ENCODE measurements at places on chromosomes 6 and 20.

GRCh38 chr20:45358282-45359068 lies 4.5 kb upstream of the SYS1 start:
- H3K4me3 ChIP-seq = no peak overlapping the region
- H3K4me1 ChIP-seq = peaks cover 58% of the 10 kb centered on the region

DNA sequence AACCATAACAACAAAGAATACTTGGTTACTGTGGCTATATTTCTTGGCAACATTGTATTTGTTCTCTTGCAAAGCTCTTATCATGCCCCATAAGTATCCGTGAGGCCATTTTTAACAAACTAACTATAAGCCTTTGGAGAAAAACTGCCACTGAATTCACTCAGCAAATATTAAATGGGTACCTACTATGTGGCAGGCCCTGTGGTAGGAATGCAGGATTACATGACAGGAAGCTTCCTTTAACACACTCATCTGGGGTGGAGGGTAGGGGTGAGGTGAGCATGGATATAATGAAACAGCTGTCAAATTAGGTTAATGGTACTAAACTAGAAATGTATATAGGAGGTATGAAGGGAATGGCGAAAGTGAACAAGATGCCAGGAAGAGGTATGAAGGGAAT lies 504.8 kb downstream of the MEI4 start:
- H3K27ac ChIP-seq = no peak overlapping the region
- no peak for DNase-seq
- no peaks in the 10 kb centered on the region for H3K4me1 ChIP-seq
- H3K4me3 ChIP-seq = no peak overlapping the region

DNA sequence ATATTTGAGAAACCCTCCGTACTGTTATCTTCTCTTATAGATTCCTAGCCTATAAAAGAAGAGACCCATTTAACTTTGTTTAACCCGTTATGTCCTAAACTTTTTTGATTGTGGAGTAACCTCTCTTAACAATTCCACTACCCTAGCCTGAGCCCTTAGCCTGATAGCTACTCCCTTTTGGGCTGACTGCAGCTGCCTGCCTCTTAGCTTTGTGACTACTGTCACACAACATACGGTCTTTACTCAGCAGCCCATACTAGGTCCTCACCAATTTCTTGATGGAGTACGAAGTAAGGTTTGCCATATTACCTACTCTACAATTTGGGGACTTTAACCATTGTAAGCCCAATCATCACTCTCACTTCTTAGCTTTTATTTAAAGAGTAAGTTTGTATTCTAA lies 72.7 kb downstream of the QRSL1 start:
- no peaks in the 10 kb centered on the region for H3K36me3 ChIP-seq
- H3K27me3 ChIP-seq = peaks cover 26% of the 10 kb centered on the region
- DNase-seq = no peak
- H3K4me3 ChIP-seq = no peak overlapping the region
- no peak overlapping the region for H3K27ac ChIP-seq

DNA sequence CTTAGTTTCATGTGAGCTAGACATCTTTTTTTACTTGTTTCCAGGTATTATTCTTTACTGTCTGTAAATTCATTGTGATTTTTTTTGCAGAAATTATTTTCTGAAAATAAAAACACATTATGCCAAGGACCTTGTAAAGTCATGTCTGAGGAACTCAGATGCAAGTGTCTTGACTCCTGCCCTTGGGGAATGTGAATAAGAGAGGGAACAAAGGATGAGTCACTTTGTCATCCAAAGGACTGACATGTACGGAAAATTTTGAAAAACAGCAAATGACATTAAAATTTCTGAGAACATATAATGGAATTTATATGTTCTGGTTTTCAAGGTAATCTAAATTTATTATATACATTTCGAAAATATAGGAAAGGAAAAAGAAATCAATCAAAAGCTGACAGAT lies 660.4 kb downstream of the CD109 start:
- no peaks in the 10 kb centered on the region for H3K27me3 ChIP-seq
- no peaks in the 10 kb centered on the region for H3K4me1 ChIP-seq
- no peak for DNase-seq

DNA sequence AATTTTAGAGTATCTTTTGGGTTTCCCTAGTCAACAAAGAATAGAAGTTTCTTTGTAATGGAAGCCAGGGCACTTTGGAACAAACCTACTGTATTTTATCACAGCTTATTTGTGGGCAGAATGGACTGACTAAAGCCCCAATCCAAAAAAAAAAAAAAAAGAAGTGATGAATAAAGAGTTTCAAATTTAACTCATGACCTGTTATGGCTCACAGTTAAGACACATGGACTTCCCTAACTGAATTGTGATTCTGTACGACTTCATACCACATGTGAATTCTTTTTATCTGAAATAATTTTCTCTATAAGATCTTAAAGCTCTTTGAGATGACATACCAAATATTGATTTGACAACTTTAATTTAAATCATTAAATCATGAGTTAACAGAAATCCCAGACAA lies 77.2 kb downstream of the FILIP1 start:
- H3K36me3 ChIP-seq = no peaks in the 10 kb centered on the region
- no peak overlapping the region for H3K4me3 ChIP-seq
- no peak overlapping the region for H3K27ac ChIP-seq
- DNase-seq = no peak
- H3K27me3 ChIP-seq = peaks cover 4% of the 10 kb centered on the region
- H3K4me1 ChIP-seq = no peaks in the 10 kb centered on the region

DNA sequence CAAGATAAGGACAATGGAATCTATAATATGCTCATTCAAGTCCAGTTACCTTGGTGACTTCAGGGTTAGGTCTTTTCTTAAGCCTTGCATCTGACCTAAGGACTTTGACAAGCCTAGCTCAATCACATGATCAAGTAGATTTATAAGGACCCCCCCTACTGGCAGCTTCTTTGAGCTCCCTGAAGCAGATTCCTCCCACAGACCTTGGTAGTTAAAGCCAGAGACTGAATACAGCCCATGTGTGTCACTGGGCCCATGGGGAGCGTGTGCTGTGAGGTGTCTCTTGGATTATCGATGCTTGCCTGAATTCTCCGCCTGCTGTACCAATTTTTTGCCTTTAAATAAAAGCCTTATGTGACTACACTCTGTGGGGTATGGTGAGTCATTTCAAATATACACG lies 372.7 kb upstream of the RGS17 start:
- H3K27me3 ChIP-seq = no peaks in the 10 kb centered on the region
- no peak overlapping the region for H3K4me3 ChIP-seq
- no peaks in the 10 kb centered on the region for H3K36me3 ChIP-seq
- H3K27ac ChIP-seq = no peak overlapping the region

Measured in activated naive CD4-positive, alpha-beta T cell treated with anti-CD3 and anti-CD28 coated beads, Interleukin-2, amount 10 ng/mL, durations not matched to agents 7 days and 5 days (primary cell).